Fibroblast of gingiva (primary cell): ENCODE measurements at places on chromosomes 7 and 10.
A peak's percentile ranks its signal among the peaks of the same experiment; 100 is the strongest.

- DNase-seq, result no peak
Measured at GRCh38 chr10:105024184-105024583, 383.1 kb downstream of the SORCS3 start.

DNA sequence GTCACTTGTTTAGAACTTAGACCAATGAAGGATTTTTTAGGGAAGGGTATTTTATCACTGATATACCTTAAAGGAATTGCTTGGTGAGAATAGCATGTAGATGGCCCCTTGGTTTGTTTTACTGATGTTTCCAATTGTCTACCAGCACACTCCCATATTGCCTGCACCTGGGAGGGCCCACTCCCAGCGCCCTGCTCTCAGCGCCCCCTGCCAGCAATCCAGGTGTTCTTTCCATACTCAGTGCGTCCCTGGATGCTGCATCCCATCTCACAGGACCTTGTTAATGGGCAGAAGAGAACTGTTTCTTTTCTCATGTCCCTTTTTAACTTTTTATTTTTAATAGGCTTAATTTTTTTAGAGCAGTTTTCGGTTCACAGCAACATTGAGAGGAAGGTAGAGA lies 24.1 kb upstream of the SFRP5 start:
- no peak for DNase-seq

GRCh38 chr7:1485156-1485555 lies 19.0 kb downstream of the INTS1 start:
- no peak for DNase-seq

DNA sequence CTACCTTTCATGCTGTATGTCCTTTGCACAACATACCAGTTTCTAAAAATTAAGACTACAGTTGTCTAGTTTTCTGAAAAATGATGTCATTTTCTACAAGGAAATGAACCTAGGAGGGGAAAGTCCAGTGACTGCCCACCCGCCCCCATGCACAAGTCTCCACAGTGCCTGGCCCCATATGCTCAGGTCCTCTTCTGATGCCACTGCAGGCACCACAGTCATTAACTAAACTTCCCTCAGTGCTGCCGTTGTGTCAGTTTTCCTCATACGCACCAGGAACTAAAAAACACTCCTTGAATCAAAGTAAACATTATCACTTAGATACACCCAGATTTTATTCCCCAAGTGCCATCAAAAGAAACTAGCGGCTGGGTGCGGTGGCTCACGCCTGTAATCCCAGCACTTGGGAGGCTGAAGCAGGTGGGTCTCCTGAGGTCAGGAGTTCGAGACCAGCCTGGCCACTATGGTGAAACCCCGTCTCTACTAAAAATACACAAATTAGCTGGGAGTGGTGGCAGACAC lies 6.9 kb upstream of the TNS3 start:
- no peak for DNase-seq

- no peak for DNase-seq
Measured at GRCh38 chr10:111200505-111201186, 123.8 kb downstream of the ADRA2A start.

DNA sequence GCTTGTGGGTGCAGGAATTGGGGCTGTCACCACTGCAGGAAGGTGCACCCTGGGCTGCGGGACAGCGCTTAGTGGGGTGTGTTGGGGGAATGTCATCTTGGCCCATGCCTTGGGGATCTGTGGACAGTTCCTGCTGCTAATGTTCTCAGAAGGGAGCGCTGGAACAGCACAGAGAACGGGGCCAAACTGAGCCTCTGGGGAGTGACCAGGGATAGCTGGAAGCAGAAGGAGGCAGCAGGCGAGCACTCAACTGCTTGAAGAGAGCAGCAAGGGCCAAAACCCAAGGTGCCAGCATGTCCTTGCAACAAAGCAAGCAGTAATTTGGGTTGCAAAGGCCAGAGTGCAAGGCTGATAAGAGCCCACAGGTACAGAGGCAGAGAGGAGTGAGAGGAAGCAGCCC lies 31.3 kb upstream of the WDFY4 start:
- no peak for DNase-seq

GRCh38 chr10:34237898-34238455 lies 577.1 kb downstream of the PARD3 start:
- no peak for DNase-seq

GRCh38 chr10:72736176-72736827 lies 44.4 kb downstream of the MCU start:
- DNase-seq, result peak; percentile 96

GRCh38 chr10:133068111-133069032 lies 19.4 kb upstream of the ADGRA1 start:
- no peak for DNase-seq

GRCh38 chr10:113058523-113059370 lies 108.7 kb downstream of the TCF7L2 start:
- peak; percentile 81 for DNase-seq

DNA sequence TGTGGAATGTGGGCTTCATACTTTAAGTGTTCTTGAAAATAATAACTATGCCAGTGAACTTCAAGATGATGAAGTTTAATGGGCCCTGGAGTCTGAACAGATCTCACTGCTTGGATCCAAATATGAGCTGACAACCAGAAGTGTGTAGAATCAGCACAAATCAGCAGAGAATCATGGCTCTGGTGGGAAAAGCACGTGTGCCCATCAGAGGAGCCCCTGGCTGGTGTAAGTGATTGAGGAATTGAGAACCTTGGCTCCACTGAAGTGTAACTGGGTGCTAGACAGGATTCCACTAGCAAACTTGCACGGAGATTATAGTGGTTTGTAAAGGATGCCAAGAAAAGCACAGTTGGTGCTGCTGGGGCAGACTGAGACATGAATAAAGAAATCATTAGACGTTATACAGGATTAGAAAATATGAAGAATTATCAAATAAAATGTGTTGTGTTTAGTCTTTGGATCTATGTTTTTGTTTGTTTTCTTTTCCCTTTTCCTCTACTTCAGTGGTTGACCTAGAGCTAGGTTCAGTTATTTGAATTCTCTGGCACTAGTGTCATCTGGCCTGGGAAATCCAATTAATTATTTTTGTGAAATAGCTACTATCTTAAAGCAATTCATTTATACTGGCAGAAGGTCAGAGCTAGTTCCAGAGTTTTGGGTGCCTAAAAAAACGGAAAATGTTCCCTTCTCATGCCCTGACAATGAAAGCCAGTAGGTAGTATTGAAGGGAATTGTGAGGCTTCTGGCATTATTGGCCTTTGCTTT lies 175.7 kb upstream of the MEOX2 start:
- DNase-seq, result no peak

GRCh38 chr7:123645516-123645915 lies 10.2 kb upstream of the LMOD2 start:
- DNase-seq, result no peak

GRCh38 chr7:138527746-138528223 lies 67.7 kb downstream of the TRIM24 start:
- no peak for DNase-seq

DNA sequence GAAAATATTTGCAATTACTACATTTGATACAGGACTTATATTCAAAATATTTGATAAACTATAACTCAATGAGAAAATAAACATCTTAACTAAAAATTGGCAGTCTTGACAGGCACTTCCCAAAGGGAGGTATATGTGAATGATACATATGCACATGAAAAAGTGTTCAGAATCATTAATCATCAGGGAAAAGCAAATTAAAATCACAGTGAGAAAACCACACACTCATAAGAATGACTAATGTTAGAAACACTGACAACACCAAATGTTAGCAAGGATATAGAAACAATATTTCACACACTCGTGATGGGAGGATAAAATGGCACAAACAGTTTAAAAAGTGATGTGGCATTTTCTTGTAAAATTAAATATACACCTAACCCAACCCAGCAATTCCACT lies 4.1 kb upstream of the VPS26A start:
- DNase-seq, result no peak

- no peak for DNase-seq
Measured at GRCh38 chr7:88316456-88316855, 9.8 kb upstream of the STEAP4 start.

- DNase-seq, result peak; percentile 95
Measured at GRCh38 chr10:89481662-89482061, 53.7 kb downstream of the SLC16A12 start.

DNA sequence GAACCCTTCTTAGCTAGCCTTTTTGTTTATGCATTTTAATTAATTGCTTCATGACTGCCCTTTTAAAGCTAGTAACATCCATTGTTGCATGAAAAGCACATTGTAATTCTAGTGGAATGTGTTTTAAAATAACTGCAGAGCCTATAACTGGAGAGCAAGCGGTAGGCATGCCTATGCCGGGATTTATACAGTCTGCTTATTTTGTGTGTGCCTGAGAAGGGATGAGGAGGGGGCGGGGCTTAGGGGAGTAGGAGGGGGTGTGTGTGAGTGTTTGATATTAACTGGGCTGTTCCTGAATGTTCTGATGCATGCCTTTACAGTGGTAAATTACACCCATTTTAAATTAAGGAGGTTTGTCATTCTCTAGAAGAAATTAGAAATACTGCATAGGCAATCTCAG lies 208.1 kb downstream of the TCF7L2 start:
- peak; percentile 36 for DNase-seq

DNA sequence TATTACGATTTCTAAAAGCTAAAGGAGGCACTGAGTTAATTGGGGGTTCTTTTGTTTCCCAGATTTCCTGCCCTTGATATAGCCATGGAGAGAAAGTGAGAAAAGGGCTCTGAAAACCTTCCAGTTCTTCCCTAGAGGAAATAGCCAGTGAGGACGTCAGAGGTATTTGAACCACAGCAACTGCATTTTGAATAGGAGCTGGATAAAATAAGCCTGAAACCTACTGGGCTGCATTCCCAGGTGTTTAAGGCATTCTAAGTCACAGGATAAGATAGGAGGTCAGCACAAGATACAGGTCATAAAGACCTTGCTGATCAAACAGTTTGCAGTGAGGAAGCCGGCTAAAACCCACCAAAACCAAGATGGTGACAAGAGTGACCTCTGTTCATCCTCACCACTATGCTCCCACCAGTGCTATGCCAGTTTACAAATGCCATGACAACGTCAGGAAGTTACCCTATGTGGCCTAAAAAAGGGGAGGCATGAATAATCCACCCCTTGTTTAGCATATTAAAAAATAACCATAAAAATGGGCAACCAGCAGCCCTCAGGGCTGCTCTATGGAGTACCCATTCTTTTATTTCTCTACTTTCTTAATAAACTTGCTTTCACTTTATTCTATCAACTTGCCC lies 85.1 kb upstream of the FRMD4A start:
- DNase-seq, result no peak

DNA sequence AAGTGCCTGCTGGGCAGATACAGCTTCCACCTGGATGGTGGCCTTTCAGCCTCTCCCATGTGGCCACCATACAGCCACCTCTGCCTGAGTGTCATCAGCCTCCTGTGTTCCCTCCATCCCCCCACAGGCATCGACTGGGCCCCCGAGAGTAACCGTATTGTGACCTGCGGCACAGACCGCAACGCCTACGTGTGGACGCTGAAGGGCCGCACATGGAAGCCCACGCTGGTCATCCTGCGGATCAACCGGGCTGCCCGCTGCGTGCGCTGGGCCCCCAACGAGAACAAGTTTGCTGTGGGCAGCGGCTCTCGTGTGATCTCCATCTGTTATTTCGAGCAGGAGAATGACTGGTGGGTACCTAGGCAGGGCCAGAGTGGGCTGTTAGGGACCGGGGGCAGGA lies 13.4 kb downstream of the ARPC1B start:
- DNase-seq, result no peak

GRCh38 chr10:62224606-62225005 lies 44.0 kb downstream of the RTKN2 start:
- DNase-seq, result peak; percentile 7

- DNase-seq, result no peak
Measured at GRCh38 chr7:129193892-129194291, 5.5 kb downstream of the SMO start.

DNA sequence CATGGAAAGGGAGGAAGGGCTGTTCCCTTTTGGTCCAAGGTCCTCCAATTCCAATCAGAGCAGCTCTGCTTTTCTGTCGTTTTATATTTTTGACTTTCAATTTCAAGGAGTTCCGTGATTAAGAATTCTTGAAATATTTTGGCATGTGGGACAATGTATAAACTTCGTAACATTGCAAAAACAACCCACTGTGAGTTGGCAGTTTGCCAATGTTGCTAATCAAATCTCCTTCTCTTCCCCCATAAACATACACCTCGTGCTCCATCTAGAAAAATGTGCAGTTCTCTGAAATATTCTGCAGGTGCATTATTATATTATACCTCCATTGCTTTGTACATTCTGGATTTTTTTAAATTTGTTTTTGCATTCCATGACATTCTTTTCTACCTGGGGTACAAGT lies 49.8 kb downstream of the POU6F2 start:
- no peak for DNase-seq

- no peak for DNase-seq
Measured at GRCh38 chr10:11012421-11013295, 5.0 kb upstream of the CELF2 start.

DNA sequence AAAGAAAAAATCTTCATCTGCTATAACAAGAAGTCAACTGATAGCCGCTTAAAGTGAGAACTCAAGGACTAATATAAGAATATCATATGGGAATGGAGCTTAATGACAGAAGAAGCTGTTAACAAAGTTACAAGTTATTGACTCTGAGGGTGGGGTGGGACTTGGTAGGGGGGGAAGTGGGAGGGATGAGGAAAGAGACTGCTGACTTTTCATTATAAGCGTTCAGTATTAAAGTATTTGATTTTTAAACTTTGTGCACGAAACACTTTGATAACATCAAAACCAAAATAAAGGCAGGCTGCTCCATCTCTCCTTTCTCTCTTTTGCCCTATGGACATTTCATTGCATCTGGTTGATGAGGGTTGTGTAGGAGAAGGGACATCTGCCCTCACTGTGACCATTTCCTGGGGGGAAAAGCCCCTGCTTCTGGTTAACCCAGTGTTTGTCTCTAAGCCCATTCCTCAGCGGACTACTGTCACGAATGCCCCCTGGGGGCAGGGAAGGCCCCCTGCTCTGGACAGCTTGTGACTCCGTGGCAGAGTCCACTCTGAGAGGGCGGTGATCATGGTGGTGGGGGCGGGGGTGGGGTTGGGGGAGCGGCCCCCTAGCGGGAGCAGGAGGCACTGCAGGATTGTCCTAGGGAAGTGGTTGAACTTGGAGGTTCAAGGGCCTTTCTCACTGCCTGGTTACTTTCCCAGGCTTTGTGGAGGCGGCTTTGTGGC lies 17.4 kb downstream of the SLC13A4 start:
- DNase-seq, result no peak

DNA sequence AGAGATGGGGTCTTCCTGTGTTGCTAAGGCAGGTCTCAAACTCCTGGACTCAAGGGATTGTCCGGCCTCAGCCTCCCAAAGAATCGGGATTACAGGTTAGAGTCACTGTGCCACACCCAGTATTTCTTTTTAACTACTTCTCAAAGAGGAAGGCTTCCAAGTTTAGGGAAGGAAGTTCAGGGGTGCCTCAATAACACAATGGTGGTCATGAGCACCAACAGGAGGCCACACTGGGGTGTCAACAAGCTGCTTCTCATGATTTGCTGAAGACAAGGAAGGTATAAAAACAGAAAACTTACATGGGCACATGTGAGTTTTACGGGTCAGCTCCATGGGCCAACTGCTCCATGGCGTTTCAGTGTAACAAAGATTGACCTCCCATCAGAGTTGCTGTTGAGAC lies 160.5 kb downstream of the TNS3 start:
- DNase-seq, result no peak
